Cardiac fibroblast (primary cell): ENCODE measurements at places on chromosomes 3 and 15.

DNA sequence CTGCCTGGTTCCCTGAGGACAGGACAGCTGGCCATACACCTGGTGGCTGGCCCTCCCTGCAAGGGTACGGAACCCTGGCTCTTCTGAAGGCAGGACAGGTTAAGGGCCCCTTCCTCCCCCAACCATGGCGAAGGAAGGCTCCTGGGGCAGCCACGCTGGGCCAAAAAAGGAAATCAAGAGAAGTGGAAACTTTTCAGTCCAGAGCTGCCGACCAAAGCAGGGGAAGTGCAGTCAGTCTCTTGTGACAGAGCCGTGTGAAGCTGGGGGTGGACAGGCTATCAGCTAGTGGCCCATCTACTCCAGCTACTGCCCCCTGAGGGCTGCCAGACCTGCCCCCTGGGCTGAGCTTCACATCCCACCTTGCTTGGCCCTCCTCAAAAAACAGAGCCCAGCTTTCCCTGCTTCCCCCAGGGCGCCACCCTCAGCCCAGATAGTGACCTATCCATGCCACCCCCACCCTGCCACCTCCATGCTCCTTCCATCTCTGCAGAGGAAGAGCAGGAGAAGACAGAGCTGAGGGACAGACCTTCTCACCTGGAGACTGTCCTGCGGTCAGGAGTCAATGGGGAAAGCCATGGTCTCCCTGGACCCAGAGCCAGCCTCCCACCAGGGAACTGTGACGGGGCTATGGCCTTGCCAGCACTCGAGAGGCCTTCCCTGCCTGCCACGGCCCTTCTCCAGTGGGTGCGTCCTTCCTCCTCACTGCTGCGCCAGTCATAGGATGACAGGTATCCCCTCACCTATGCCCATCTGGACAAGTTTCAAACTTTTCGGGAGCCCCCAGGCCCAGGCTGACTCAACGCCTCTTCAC, 4.6 kb downstream of the SEMA7A start:
- DNase-seq: no peak

DNA sequence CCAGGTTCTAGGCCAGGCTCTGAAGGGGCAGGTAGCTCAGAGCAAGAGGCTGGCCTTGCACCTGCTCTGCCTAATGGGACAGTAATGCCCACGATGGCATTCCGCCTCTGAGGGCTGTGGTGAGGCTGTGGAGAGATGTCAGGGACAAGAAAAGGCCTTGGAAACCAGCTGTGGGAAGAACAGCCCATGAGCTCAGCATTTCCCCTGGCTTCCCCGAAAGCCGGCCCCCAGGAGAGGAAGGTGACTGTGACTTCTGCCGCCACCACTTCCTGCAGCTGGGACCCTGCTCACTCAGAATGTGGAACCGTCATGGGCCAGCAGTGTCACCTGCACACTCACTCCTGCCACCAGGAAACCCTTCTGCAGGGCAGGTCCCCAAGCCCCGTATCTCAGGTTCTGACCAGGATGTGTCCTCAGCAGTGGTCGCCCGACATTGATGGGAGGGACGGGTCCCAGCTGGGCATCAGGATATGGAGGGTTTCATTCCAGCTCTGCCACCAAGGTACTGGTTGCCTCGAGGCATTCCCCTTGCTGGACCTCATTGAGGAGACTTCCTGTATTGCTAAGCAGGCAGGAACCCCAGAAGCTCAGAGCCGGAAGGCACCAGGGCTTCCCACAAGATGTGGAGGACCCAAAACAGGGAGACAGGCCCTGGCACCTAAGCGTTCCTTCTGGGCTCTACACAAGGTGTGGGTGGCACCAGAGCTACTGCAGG, 30.7 kb downstream of the SEMA7A start:
- DNase-seq: no peak

- DNase-seq: peak; percentile 4
These were observed 52.3 kb upstream of the PIAS1 start for GRCh38 chr15:68001811-68002210.

- DNase-seq: no peak
These were observed 64.6 kb downstream of the CRTC3 start for GRCh38 chr15:90594301-90594738.

- DNase-seq: no peak
These were observed 123.3 kb downstream of the XXYLT1 start for GRCh38 chr3:195147649-195148080.

- no peak for DNase-seq
These were observed 35.1 kb upstream of the IL12A start for GRCh38 chr3:159953325-159954085.

- DNase-seq: peak; percentile 84
These were observed at the start of gene TJP1 for GRCh38 chr15:29822100-29822683. TJP1 (minus strand) TSS chr15:29822468; CDS start chr15:29822028, 440 bp downstream.
